ENCODE measurements at places on chromosomes 5 and 9.

GRCh38 chr9:135522137-135522877 is 1.1 kb downstream of the LCN1 start:
- DNase-seq = no peak

DNA sequence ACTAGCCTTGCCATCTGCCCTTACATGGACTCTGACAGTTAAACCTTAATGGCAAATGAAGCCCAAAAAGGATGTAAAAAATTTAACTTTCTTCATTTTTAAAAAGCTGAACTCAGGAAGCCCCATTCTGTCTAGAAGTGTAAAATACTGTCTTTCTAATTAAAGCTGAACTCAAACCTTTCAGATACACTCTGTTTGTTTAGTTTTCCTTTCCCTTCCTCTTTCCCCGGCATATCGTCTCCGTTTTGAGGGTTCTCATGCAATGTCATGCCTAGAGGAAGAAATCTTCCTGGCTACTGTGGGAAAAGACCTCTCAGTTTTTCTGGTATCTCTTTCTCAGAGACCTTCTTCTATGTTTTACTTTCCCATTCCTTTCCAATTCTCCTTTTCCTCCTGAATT is 841.5 kb downstream of the DTWD2 start:
- no peak for DNase-seq

DNA sequence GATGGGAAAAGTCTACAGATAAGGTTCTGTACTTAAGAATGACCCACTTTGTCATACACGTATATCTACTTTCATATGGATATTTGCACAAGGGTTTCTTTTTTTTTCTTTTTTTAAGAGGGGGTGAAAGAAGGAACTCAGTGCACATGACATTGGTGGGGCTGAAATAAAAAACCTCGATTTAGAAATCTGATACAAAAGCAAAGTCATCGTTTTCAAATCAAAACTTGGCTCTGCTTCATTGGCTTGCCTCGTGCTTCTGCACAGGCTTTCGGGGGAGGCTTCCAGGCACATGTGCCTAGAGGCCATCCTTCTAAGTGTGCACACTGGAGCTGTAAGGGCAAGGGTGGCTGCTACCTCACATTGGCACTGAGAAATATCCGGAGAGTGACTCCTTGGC is 31.1 kb downstream of the PTTG1 start:
- no peak for DNase-seq

GRCh38 chr9:8668751-8669150 is 869.2 kb upstream of the DMAC1 start:
- no peak for DNase-seq

- DNase-seq = no peak
Measured at GRCh38 chr9:82829818-82830217, 233.1 kb downstream of the RASEF start.

- DNase-seq = no peak
Measured at GRCh38 chr9:75545287-75545686, 345.2 kb upstream of the PCSK5 start.

DNA sequence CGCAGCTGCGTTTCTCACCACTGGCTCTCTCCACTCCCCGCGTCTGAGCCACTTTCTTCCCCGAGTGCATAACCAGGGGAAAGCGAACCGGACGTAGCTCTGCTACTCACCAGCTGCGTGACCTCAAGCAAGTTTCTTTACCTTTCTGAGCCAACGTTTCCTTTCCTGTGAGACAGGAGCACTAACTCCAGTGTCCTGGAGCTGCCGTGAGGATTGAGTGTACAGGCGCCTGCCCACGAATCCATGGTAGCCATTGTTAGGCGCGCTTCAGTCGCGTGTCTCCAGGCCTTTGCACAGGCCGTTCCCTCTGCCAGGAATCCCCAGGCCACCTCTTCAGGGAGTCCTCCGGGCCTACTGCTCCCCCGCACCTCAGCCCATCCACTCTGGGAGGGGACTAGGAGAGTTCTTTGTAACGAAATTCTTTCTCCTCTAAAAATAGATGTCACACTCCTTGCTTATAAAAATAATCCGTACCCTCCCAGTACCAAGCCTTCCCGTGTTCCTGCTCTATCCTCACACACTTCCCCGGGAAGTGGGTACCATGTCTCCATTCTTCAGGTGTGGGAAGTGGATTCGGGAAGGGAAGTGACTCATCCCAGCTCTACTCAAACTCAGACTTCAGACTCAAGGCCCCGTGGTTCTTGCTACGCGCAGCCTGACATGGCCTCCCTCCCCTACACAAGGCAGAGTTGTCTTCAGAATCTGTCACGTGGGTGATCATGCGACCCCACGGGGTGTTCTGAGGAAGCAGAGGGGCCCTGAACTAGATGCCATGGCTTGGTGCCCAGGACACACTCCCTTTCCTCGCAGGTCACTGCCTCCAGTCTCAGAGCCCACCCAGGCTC is 16.1 kb upstream of the CRB2 start:
- DNase-seq = no peak

GRCh38 chr9:135670721-135671590 is 7.8 kb downstream of the LCN9 start:
- no peak for DNase-seq

- DNase-seq = no peak
Measured at GRCh38 chr9:96183751-96184150, 118.2 kb downstream of the HSD17B3 start.

- no peak for DNase-seq
Measured at GRCh38 chr5:133405275-133406034, 206.9 kb downstream of the FSTL4 start.

DNA sequence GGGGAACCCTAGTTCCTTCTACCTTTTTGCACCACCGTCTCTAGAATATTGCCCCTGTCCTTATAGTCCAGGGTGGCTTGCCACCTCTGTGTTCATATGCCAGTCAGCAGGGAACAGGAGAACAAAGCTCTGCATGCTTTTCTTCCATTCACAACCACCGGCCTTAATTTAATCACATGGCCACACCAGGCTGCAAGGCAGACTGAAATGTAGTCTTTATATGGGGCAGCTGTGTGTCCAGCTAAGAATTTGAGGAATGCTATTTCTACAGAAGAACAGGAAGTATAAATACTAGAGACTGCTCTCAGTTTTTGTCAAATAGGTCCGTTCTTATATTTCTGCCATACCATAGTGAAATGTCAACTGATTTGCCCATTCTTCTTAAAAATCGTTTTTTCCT is 5.8 kb downstream of the C5orf22 start:
- DNase-seq = no peak

DNA sequence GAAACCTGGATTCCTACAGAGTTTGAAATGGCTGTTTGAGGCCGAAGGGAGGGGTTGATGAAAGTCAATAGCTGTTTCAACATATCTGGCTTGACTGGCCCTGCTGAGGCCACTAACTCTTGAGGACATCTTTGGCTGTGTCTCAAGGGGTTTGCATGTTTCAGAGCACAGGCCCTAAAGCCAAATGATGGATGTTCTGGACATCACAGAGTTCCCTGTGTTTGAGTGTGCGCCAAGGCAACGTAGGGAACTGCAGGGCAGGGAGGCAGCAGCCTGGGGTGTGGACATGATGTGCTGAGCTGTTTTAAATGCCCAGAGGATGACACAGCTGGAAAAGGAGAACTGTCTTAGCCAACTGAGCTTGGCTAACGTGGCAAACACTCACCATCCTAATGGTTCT is 89.6 kb downstream of the RAPGEF1 start:
- peak; percentile 66 for DNase-seq

- no peak for DNase-seq
Measured at GRCh38 chr9:120866651-120867050, 10.3 kb downstream of the PHF19 start.

DNA sequence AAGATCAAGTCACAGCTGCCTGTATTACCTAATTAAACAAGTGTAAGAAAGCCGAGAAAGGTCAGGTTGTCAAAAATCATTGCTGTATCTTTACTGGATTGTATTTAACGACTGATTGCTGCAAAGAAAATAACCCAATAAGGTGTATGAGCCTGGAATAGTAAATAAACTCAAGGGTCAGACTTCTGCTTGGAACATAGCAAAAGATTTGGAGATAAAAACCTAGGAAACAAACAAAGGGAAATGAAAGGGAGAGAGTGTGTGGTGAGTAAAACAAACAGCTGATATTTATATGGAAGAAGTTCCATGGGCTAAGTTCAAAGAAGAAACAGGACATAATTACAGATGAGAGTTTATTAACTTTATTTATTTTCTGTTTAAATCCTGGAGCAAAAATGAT is 354.0 kb downstream of the TLR4 start:
- DNase-seq = no peak

DNA sequence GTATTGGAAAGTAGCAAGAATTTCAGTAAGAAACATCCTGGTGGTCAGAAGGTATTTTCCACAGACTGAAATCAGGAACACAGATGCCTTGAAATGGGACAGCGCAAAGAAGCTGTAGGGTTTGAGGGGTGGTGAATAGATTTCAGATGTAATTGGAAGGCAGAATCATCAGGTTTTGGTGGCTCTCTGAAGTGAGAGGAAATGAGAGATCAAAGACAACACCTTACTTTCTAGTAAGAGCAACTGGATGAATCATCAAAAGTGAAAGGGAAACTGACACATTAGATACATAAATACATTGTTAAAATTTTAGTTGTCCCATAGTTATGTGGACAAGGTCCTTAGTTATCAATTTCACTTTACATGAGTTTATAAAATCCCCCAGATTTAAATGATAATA is 188.2 kb upstream of the SLC27A6 start:
- DNase-seq = no peak

- no peak for DNase-seq
Measured at GRCh38 chr9:133151041-133151440, 12.7 kb downstream of the GBGT1 start.
